ENCODE measurements at places on chromosomes 1 and 21.

GRCh38 chr1:40997096-40997495 is 17.6 kb downstream of the CTPS1 start:
- no peak for DNase-seq

- no peak for DNase-seq
Observed at GRCh38 chr1:20362856-20363255, 72.2 kb downstream of the VWA5B1 start.

DNA sequence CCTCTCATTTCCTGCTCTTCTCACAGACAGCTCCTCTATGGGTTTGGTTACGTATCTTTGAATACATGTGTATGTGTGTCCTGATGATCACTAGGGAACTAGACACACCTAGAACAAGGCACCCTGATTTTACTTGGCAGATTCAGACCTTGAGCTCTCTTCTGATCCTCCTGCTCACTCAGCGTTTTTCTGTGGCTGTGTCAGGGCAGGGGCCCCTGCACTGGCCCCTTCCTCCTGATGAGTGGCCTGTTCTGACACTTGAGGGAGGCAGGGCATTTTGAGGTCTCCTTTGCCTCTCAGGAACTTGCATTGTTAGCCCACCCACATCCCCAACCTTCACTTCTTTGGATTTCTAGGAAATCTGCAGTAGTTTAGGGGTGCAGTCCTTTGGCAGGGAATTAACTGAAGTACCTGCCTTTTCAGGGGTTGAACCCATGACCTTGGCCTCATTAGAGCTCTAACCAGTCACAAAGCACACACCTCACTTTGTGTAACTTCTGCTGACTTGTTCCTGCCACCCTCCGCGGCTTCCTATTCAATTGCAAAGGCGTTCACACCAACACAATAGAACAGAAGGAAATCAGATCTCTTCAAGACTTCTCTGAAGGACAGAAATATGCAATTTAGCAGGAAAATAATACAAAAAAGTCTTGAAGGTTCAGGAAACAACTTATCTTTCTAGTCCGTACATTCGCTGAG is 8.8 kb downstream of the SMYD2 start:
- no peak for DNase-seq

DNA sequence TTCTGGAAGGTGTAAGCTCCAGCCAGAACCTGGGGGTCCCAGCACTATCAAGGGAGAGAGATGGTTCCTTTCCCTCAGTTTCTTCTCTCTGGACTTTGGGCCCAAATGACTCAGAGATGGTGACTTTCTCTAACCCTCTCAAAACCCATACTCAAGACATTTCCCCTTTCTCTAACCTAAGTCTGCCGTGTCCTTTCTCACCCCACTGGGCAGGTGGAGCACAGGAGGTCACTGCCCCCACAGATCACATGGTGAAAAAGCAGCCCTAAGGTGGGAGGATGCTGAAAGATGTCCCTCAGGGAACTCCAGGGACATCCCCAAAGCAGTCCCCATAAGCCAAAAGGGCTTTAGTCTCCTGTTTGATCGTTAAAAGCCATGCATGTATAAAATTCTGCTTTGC is 173.7 kb downstream of the HIVEP3 start:
- DNase-seq = no peak

DNA sequence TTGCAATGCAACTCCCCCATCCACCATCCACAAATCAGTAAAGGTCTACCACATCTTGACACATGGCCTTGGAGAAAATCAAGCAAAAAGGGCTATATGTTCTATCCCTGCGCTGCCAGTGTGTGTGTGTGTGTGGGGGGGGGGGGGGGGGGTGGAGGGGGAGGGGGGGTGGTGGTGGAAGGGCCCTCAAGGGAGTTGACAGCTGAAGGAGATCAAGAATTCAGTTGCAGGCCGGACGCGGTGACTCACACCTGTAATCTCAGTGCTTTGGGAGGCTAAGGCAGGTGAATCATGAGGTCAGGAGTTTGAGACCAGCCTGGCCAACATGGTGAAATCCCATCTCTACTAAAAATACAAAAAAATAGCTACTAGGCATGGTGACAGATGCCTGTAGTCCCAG is 37.6 kb upstream of the CLIC4 start:
- DNase-seq = no peak

DNA sequence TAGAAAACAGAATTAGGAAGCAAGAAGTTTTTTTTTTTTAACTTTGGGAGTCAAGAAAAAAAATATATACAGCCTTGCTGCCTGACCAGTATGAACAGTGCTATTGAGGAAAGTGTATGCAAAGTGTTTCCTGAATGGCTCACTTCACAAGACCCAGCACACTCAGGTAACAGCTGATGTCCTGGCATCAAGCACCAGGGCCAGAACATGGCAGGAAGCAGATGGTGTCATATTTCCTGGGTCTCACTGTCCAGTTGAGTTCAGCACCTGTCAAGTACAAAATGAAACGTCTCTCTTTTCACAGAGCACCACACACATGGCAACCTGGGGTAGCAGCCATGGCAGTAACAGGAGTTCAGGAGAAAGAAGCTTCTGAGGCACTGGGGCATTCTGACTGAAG is 372.3 kb downstream of the TTLL7 start:
- peak; percentile 80 for DNase-seq

GRCh38 chr1:147283011-147283410 is 40.5 kb downstream of the CHD1L start:
- no peak for DNase-seq

GRCh38 chr1:180969434-180969833 is 53.2 kb downstream of the STX6 start:
- DNase-seq = no peak

GRCh38 chr1:229860926-229861325 is 206.1 kb upstream of the GALNT2 start:
- no peak for DNase-seq

DNA sequence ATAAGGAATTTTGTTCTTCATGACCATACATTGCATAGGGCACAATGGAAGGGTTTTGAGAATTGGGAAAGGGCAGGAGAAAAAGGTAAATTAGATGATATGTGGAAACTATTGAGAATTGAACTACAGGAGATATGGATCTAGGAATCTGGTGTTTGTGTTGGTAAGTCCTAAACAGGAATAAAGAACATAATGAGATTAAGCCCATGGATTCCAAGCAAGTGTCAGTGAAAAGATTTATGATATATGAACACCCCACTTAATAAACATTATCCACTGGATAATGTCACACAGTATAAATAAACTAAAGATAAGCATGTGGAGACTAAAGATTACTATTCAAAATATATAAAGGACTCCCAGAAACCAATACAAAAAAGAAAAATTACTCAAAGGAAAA is 98.2 kb downstream of the TNFSF18 start:
- no peak for DNase-seq

DNA sequence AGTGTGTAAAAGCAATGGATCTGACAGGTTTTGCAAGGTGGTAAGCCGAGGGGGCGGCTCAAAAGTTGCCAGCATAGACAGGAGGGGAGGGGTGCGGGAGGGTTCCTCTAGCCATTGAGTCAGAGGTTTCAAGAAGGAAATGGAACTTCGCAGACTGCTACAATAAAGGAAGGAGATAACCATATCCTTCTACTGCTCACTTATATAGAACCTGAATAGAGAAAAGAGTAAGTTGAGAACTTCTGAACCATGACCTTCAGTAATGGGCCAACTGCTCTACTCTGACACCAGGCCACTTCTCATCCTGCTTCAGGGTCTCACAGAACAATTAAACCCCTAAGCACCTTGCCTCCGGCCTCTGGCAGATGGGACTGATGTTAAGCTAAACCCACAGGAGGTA is 26.3 kb upstream of the BCAR3 start:
- no peak for DNase-seq

- DNase-seq = no peak
Observed at GRCh38 chr1:3864884-3865283, 7.6 kb downstream of the DFFB start.

DNA sequence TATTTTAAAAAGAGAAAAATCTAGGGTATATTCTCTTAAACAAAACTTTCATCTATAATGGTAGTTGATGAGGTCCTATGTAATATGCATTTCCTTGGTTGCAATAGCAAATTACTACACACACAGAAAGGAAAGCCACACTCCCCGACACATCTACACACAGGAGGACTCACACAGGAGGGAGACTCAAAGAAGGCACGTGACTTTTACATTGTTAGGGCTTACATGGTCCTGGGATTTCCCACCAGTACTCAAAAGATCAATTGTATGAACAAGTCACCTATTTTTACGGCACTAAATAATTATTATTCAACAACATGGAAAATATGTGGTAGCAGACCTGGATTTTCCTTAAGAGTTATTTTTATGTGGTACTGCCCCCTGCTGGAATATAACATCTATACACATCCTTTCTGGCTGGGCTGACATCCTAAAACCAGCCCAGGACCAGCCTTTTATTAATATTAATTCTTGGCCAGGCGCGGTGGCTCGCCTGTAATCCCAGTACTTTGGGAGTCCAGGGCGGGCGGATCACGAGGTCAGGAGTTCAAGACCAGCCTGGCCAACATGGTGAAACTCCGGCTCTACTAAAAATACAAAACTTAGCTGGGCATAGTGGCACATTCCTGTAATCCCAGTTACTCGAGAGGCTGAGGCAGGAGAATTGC is 33.9 kb upstream of the LGALS8 start:
- peak; percentile 61 for DNase-seq

- DNase-seq = no peak
Observed at GRCh38 chr21:41834926-41835663, 44.0 kb downstream of the PRDM15 start.

DNA sequence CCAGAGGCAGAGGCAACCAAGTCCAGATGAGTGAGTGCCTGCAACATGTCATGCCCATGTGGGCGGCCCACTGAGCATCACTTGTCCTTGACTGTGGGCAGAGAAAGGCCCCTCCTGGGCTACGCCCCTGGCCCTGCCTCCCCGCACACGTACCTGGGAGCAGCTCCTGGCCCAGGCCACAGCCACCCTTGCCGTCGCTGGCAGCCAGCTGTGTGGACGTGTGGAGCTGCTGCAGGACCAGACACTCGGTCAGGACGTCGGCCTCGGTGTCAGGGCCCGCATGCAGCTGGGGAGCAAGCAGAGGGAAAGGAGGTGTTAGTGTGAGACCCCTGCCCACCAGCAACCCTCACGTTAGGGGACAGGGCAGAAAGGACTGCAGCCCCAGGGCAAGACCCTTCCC is 61.3 kb downstream of the DMRTB1 start:
- no peak for DNase-seq

GRCh38 chr1:153928791-153929341 is 6.1 kb upstream of the GATAD2B start:
- no peak for DNase-seq

DNA sequence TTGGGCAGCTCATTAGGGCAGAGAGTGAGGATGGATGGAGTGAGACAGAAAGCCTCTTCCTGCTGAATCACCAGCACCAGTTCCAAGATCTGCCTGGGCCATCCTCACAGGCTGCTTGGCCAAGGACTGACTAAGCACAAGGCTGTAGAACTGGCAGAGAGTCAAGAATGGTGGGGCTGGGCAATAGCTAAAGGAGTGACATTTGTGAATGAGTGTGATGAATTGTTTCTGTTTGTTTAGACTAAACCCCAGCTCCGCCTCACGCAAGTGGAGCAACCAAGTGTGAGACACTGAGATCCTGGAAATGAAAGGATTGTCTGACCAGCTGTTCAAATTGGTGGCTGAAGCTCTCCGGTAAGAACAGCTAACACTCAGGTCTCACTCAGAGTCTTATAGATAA is 38.6 kb downstream of the BRINP2 start:
- peak; percentile 50 for DNase-seq

GRCh38 chr1:111540928-111541327 is 37.5 kb upstream of the ADORA3 start:
- DNase-seq = no peak

- no peak for DNase-seq
Observed at GRCh38 chr1:11725616-11726015, 10.3 kb upstream of the AGTRAP start.

GRCh38 chr1:22387919-22388580 is 63.6 kb upstream of the ZBTB40 start:
- no peak for DNase-seq

GRCh38 chr1:192516776-192517297 is 58.7 kb upstream of the RGS1 start:
- peak; percentile 29 for DNase-seq

DNA sequence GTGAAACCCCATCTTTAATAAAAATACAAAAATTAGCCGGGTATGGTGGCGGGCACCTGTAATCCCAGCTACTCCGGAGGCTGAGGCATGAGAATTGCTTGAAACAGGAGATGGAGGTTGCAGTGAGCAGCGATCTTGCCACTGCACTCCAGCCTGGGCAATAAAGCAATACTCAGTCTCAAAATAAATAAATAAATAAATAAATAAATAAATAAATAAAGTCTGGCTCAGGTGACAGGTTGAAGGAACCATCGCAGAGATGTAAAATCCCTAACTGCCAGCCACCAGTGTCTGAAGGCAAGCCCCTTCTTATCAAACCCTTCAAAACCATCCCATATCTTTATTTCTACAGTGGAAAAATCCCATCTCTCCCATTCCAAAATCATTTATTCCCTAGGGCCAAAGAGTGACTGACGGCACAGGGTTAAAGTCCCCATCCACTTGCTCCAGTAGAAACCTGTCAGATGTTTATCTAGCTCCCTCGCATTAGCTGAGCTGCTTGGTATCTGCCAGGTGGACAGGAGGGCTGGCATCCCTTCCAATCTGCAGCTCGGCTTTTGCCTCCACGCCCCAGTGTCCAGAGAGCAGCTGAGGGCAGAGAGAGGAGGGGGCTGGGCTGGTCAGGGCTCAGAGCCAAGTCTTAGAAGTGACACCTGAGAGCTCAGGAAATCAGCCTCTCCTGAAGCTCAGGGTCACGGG is 5.0 kb downstream of the CSRP1 start:
- no peak for DNase-seq

GRCh38 chr1:9058465-9058864 is 11.0 kb downstream of the SLC2A5 start:
- DNase-seq = peak; percentile 25

DNA sequence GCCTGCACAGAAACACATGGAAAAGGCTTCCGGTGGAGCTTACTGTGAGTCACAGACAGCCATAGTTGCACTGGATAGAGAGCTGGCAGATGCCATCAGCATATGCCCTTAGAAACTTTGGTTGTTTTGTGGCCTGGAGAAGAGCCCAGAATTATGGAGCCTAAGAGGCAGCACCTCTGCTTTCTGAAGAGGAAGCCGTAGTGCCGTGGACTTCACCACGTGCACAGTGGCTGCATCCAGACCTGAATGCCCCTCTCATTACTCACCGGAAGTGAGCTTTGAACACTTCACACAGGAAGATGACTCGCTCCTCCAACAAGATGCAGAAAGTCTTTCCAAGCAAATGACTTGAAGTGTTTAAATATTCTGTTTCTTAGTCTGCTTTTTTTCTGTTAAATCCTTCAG is 28.4 kb downstream of the JUN start:
- peak; percentile 70 for DNase-seq

- peak; percentile 70 for DNase-seq
Observed at GRCh38 chr21:25385911-25386474, 221.3 kb downstream of the MRPL39 start.

DNA sequence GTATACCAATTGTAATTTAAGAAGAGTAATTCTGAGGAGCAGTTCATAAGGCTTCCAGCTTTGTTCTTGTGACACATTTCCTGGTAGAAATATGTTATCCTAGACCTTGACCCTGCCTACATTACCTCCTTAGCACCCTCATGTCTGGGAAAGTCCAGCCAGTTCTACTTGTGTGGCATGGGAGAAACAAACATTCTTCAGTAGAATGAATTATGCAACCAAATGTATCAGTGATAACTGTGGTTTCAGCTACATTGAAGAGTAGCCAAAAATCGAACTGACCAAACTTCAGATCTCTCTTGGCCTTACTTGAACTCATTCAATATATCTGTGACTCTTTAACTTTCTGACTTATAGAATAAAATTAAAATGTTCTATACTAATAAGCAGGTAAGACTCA is 308.1 kb upstream of the LYPLAL1 start:
- no peak for DNase-seq

- no peak for DNase-seq
Observed at GRCh38 chr1:3312898-3313575, 141.4 kb upstream of the ARHGEF16 start.

- DNase-seq = no peak
Observed at GRCh38 chr1:228837817-228838716, 102.8 kb downstream of the RHOU start.

Measured in cerebellar cortex (tissue), 1 donor.